Activated CD4-positive, alpha-beta T cell treated with anti-CD3 and anti-CD28 coated beads, Interleukin-2, amount 50 U/mL, for 1 hour (primary cell): ENCODE measurements at places on chromosomes 6 and 20.

DNA sequence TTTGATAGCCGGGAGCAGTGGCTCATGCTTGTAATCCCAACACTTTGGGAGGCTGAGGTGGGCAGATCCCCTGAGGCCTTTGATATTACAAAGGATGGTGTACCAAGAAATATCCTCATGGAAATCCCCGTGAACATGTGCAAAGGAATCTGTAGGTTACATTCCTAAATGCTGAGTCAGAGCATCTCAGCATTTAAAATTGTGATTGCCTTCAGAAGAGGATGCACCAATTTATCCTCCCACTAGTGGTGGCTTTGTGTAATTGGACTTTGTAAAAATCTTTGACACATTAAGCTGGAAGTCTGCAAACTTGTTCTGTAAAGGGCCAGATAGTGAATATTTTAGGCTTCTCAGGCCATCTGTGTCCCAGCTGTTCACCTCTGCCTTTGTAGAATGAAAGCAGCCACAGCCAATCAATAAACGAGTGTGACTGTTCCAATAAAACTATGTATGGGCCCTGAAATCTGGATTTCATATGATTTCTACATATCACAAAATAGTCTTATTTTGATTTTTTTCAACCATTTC is 11.8 kb downstream of the TMEM14B start:
- no peak for DNase-seq

DNA sequence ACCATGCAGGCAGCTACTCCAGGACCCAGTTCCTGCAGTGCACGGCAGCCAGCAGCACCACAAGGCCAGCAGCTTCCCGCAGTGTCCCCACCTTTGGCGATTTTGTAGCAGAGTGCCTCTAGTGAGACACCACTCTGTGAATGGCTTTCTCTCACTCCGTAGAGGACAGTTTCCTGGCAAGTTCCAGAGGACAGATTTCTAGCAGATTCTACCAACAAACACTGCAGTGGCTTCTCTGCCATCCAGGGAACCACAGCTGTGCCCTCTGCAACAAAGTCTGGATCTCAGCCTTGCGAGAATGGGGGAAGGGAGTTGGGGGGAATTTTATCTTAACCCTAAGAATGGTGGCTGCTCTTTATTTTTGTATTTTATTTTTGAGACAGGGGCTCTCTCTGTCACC is 28.7 kb downstream of the SNHG17 start:
- no peak for DNase-seq

DNA sequence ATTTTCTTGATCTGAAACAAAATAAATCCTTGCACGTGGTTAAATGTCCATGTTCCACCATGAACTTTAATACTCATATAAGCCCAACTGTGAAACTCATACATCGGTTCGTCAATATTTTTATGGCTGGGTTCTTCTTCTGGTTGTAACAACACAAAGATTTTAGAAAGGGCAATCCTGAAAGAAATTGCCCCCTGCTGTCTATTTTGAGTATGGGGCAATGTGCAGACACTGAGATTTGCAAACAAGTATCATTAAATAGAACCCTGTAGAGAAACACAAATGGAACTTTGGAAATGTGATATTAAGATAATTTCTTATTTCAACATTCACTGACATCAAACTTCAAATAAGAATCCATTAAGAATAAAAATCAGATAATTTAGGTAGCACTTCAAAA is 80.2 kb upstream of the PHACTR1 start:
- no peak for DNase-seq

DNA sequence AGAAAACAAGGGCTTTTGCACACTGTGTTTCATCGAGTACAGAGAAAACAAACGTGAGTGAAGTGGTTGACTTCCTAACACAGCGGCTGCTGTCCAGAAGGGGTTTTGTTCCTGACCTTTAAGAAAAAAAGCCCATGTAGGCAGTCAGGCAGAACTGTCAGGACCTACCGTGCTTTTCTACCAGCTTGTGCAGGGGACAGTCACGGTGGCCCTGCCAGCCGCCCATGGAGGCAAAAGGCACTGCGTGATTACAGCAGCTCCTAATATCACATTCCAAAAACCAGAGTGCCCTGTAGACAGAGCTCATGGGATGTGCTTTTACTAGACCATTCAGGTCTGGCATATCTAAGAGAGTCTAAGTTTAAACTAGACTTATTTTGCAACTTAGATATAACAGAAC is 12.2 kb downstream of the TNFAIP3 start:
- no peak for DNase-seq

GRCh38 chr6:17015551-17016381 is 86.1 kb upstream of the STMND1 start:
- DNase-seq, result peak; percentile 18

DNA sequence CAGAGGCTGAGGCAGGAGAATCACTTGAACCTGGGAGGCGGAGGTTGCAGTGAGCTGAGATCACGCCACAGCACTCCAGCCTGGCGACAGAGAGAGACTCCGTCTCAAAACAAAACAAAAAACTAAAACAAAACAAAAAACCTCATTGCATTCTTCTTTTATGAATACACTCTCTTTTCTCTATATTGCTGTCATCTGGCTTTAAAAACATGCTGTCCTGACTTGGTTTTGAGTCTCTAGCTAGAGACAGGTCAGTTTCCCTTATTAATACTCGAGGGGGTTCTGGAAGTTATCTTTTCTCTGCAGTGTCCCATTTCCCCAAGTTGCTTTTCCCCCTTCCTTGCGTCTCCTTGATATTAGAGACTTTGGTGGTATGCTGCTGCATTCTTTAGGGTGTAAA is 50.9 kb downstream of the RIOK1 start:
- no peak for DNase-seq

GRCh38 chr6:166168616-166169548 is 1.2 kb upstream of the TBXT start:
- DNase-seq, result no peak

DNA sequence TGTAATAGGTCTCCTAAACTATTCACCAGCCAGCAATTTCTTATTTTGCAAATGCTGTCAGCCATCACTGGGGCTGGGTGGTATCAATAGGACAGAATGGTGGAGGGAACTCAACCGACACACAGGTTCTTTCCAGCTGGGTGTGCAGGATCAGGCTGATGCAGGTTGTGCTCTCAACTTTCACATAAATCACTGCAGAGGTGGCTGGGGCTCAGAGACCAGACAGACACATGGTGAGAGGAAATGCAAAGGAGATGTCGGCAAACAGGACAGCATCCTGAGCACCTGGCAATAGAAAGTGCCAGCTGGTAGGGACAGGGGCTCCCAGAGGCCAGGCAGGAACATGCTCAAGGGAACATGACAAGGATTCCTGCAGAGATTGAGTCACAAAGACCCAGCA is 254.9 kb downstream of the SOD2 start:
- DNase-seq, result no peak

GRCh38 chr20:59775687-59776055 is 157.8 kb downstream of the SYCP2 start:
- DNase-seq, result no peak

GRCh38 chr6:138645976-138646640 is 127.5 kb upstream of the CCDC28A start:
- DNase-seq, result no peak

GRCh38 chr20:2814587-2815051 is at the start of gene C20orf141:
TSS of gene C20orf141 (plus strand) at chr20:2814987. CDS start at chr20:2815185, 198 bp downstream.
- no peak for DNase-seq
